ENCODE measurements at places on chromosomes 2 and 18.
A peak's percentile ranks its signal among the peaks of the same experiment; 100 is the strongest.

- DNase-seq = no peak
Observed at GRCh38 chr18:9982711-9983110, 68.9 kb downstream of the VAPA start.

DNA sequence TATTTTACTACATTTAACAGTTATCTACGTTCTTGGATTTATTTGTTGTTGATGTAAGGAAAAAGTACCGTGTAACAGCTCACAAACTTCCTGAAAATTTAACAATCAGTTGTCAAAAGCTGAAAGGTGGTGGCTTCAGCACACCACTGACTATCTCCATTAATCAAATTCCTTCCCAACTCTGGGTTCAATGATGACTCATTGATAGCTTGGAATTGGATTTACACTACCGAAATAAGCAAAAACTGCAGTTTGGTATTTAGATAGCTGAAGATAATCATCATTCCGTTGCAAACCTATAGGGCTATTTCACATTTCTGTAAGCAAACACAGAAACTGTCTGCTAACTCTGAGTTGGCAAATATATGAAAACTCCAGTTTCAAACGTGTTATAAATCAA is 322.3 kb upstream of the TFPI start:
- no peak for DNase-seq

DNA sequence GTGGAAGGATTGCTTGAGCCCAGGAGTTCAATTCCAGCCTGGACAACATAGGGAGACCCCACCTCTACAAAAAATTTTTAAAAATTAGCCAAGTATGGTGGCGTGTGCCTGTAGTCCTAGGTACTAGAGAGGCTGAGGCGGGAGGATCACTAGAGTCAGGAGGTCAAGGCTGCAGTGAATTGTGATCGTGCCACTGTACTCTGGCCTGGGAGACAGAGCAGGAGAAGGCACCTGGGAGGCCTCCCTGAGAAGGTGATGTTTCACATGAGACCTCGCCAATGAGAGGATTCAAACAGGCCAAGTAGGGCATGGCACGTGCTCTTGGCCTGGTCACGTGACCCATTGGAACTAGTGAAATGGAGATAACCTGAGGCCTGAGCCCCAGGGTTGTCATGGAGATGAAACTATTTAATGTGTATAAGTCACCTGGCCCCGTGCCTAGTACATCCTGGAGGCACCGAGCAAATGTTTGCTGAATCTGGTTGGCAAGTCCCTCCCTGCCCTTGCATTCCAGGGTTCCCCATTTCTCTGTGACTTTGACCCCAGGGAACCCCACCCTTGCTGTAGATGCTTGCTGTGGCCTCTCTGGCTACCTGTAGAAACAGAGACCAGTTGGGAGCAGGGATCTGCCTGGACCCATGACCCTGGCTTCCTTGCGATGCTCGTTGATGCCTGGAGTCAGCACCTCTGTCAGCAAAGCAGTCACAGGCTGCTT is 26.1 kb upstream of the ROCK2 start:
- no peak for DNase-seq

DNA sequence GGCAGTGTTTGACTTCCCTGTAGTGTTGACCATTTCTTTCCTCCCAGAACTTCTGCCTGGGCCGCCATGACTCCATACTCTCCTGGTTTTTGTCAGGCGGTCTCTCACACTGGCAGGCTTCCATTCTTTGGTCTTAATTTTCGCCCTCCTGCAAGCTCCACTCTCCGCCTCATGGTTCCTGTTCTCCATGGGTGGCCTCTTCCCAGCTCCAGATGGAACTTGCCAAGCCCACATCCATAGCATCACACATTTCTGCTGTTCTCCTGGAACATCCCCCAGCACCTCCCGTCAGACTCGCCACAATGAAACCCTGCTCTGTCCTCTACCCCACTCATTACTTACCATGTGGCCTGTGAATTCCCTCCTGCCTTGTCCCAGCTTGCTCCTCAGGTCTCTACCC is 896 bp upstream of the AFF3 start:
- no peak for DNase-seq

GRCh38 chr2:9424447-9425164 is 1.2 kb downstream of the CPSF3 start:
- DNase-seq = no peak

GRCh38 chr2:11101430-11101829 is 53.8 kb upstream of the SLC66A3 start:
- no peak for DNase-seq

DNA sequence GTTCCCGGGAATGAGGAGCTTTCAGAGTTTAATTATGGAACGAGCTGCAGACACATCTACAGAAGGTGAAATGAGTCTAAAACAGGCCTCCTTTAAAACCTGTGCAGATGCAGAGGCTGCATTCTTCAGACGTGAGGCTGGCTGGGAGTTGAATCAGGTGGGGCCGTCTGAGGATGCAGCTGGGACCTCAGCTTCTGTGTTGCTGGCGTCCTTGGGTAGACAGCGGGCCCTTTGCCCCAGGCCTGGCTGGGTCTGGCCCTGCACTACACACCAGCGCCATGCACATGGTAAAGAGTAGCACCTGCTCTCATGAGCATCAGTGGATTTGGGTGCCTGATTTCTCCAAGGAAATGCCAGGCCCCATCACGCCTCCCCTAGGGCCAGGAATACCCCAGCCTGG is 67.3 kb downstream of the TMEM18 start:
- DNase-seq = no peak

GRCh38 chr2:124315221-124315880 is 290.3 kb downstream of the CNTNAP5 start:
- DNase-seq = no peak

- DNase-seq = no peak
Observed at GRCh38 chr2:172878260-172878659, 142.6 kb downstream of the RAPGEF4 start.

DNA sequence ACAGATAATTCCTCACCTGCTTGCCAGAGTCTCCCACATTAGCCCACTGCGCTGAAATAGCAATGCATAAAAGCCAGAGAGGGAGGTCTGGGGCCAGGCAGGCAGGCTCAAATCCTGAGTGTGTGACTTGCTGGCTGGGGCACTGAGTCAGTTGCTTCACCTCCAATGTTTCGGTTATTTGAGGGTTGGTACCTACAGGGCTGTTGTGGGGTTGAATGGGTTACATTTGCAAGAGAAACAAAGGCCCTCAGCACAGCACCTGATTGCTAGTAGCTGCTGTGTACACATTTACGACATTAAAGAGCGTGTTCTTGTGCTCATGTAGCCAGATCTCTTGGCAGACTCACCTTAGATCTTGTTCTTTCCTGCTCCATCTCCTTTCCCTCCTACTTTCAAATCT is 34.1 kb upstream of the FAM110C start:
- DNase-seq = no peak

GRCh38 chr2:133607679-133608078 is 39.4 kb upstream of the NCKAP5 start:
- no peak for DNase-seq

- DNase-seq = peak; percentile 53
Observed at GRCh38 chr18:49459404-49460171, 857 bp downstream of the DYM start.

DNA sequence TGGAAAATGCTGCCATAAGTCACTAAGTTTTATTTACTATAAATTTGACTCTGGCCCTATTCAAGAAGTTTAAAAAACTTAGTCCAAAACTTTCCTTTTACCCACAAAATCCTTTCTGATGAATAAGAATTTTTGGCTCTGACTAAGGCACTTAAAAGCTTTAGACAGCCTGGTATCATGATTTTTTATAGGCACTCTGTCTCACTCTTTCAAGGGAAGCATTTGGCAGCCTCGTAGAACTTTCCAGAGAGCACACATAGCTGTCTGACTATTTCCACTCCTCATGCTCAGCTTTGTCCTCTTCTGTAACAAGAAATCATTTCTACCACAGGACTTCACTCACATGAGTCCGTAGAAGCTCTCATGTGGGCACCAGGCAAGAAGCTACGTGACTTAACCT is 32.3 kb upstream of the XDH start:
- no peak for DNase-seq

DNA sequence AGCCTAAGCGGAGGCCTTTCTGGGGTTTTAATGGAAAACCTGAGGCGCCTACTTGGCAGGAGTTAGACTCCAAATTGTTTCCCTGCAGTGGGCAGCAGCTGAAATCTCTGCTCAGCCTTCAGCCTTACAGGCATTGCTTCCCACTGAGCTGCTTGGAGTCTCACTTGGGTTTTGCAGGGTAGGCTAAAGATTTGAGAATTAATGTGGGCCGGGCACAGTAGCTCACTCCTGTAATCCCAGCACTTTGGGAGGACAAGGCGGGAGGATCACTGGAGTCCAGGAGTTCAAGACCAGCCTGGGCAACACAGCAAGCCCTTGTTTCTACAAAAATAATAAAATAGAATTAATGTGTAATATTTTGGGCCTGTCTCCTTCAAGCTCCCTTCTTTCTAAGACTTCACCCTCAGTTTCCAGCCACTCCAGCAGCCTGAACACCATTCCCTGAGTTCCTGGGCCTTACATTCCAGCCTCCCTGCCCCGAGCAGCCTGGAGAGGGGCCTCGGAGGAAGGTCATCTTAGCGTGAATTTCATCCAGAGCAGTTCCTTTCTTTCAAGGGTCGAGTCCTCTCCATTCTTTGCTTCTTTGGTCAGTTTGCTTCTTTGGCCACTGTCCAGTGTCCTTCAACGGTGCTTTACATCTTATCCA is 9.1 kb upstream of the RAB17 start:
- no peak for DNase-seq

GRCh38 chr2:138814123-138814898 is 34.1 kb upstream of the NXPH2 start:
- no peak for DNase-seq

GRCh38 chr18:41850781-41851180 is 104.3 kb upstream of the PIK3C3 start:
- no peak for DNase-seq

DNA sequence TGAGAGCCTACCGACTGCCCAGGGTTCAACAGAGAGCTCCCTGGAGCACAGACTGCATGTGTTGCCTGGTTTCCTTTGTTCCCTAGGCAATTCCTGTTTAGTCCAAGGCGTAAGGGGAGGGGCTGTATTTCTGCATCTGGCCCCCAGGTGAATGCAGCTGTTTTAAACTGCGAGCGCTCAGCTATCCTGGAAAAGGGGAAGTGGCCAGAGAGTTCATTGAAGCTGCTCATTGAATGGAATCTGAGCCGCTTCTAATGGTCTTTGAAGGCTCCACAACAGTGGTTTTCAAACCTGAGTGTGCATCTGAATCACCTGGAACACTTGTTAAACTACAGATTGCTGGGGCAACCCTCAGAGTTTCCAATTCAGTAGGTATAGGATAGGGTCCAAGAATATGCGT is 18.1 kb downstream of the MAPK4 start:
- DNase-seq = no peak

DNA sequence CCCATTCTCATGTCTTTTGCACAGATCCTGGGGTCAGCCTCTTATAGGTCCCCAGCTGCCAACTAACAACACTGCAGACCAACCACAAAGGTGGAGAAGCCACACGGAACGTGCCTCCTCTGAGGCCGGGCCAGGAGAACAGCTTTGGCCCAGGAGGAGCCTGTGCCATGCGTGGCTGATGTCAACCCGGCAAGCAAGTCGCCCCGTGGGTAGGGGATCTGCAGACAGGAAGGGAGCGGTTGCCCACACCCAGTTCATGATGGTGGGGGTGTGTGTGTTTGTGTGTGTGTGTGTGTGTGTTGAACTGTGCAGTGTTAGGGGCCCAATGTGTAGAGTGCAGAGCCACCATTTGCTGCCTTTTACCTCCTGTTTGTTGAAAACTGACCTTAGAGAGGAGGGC is 2.4 kb upstream of the CLEC4F start:
- DNase-seq = no peak

DNA sequence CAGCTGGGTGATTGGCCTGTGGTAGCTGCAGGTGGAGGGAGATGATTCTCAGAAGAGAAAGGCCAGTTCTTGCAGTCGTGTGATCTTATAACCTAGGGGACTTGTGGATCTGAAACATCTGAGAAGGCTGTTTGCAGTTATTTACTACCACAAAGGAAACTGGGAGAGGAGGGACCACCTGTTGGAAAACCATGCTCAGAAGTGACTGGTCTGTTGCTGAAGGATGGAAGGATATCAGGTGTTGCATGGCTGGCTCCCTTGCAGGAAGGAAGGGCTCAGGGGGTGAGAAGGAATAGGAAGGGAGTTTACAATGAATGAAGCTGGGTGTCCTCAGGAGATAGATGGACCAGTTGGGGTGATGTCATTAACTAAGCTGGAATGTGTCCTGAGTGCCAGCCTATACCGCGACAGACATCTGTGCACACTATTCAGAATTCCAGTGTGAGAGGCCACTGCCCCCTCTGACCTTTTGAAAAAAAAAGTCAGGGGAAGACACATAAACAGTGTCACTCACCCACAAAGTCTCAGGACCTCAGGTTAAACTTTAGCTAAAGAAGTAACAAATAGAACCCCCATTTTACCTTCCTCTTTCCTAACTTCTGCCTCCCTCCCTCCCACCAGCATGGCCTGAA is 17.5 kb downstream of the IGFBP2 start:
- DNase-seq = no peak

DNA sequence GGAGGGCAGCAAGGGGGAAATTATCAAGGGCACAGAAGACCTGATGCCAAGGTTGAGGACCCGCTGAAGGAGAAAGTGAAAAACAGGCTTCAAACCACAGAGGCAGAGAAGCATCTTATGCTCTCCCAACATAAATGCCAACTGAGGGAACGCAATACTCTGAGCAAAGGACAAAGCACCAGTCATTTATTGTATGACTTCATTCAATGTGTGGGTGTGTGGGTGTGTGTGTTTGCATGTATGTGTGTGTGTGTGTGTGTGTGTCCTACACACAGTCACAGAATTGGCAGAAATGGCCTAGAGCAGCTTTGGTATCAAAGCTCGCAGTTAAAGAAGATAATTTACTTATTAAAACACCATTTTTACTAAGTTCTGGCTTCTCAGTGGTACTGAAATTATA is 51.4 kb downstream of the UXS1 start:
- DNase-seq = peak; percentile 42

- DNase-seq = no peak
Observed at GRCh38 chr2:110897966-110898365, 165.6 kb downstream of the ACOXL start.

GRCh38 chr2:42049221-42050009 is 1.6 kb downstream of the PKDCC start:
- no peak for DNase-seq

DNA sequence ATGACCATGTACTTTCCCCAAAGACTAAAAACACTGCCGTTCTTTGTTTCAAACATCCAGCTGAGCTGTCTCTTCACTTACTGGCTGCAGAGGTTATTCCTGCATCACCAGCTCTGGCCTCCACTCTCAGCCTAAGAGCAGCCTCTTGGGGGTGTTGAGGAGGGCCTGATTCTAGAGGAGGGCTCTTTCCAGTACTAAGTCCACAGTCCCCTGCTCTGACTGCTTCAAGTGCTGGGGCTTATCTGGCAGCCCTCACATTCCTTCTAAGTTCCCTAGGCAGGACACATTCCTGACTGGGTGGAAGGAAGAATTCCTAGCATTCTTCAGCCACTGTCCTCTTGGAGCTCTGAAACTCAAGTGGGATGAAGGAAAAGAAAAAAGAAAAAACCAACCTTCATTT is 32.9 kb upstream of the EHBP1 start:
- no peak for DNase-seq

DNA sequence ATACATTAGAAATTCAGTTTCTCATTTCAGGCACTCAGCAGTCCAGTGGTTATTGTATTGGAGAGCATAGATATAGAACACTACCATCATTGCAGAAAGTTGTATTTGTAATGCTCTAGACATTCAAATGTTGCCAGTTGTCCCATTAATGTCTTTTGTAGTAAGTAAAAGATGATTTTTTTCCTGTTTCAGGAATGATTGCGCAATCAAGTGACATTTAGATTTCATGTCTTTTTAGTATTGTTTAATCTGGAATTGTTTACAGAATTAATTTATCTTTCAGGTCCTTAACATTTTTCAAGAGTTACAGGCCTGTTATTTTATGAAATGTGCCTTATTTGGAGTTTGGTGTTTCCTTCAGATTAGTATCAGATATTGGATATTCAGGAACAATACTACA is 134.7 kb downstream of the MSTN start:
- DNase-seq = no peak

Measured in activated CD4-positive, alpha-beta T cell treated with anti-CD3 and anti-CD28 coated beads for 48 hours (primary cell).